Mammary epithelial cell (primary cell): ENCODE measurements at places on chromosomes 7 and 10. TPM values are rescaled to one million over a fixed set of nuclear protein-coding genes. Genes with fewer than 3 reads are reported as not detected.

The C1QL3 gene
- polyA plus RNA-seq, result not detected

The BTBD16 gene
- polyA plus RNA-seq, result 0.14 TPM

The UPK3BL2 gene
- 3.2 TPM for polyA plus RNA-seq

The SFTPD gene
- not detected for polyA plus RNA-seq

The PLCE1 gene
- 0.01 TPM for polyA plus RNA-seq

The IQCE gene
- polyA plus RNA-seq, result 5.4 TPM

The DPY19L1 gene
- 12.0 TPM for polyA plus RNA-seq

The HOXA7 gene
- polyA plus RNA-seq, result 3.9 TPM

The CDHR3 gene
- 0.82 TPM for polyA plus RNA-seq

- no peak for DNase-seq
Measured at GRCh38 chr7:157520249-157520648, 183.4 kb downstream of the DNAJB6 start.

GRCh38 chr7:10268034-10268433 is 705.6 kb upstream of the PHF14 start:
- no peak for DNase-seq

DNA sequence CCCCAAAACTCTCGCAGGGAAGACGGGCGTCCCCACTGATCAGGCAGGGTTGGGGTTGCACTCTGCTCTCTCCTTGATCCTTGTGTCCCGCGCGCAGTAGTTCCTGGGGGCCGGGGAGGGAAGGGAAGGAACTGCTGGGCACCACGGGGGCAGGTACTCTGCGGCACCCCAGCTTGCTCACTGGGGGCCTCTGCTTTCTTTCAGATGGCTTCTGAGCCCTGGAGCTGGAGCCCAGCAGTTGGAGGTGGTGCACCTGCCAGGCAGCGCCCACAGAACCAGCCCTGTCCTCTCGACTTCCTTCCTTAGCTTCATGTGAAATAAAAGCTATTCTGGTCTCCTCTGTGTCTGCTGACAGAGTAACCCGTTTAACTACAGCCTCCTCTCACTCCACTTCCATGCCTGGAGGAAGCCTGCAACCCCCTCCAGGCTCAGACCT is 12.2 kb downstream of the PLAC9 start:
- DNase-seq, result no peak

- no peak for DNase-seq
Measured at GRCh38 chr10:24822590-24822989, 98.9 kb upstream of the ARHGAP21 start.

GRCh38 chr10:27383595-27384542 is 120.2 kb upstream of the RAB18 start:
- peak; percentile 51 for DNase-seq

GRCh38 chr10:31030260-31030659 is 1.4 kb downstream of the ZNF438 start:
- DNase-seq, result no peak

DNA sequence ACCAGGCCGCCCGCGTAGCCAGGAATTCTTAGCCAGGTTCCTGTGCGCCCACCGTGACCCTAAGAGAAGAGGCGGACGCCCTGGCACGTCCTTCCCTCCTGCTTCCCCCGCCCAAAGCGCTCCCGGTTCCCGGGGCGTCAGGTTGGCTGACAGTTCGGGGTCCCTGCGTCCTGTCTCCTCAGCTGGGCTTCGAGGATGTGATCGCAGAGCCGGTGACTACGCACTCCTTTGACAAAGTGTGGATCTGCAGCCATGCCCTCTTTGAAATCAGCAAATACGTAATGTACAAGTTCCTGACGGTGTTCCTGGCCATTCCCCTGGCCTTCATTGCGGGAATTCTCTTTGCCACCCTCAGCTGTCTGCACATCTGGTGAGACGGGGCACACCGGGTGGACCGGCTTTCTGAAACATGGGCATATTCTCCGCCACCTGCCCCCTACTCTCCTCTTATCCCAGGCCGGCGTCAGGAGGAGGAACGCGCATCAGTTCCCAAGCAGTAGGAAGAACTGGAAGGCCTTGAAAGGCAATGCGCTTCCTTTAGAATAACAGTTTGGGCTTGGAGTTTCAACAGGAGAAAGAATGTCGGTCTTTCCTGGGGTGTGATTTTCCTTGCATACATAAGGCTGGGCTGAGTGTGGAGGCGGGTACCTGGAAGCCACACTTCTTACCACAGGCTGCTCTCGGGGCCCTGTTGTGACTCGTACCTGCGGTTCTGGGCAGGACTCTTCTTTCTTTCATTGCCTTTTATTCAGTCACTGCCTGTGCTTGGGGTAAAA is 728 bp downstream of the CAV2 start:
- peak; percentile 94 for DNase-seq

DNA sequence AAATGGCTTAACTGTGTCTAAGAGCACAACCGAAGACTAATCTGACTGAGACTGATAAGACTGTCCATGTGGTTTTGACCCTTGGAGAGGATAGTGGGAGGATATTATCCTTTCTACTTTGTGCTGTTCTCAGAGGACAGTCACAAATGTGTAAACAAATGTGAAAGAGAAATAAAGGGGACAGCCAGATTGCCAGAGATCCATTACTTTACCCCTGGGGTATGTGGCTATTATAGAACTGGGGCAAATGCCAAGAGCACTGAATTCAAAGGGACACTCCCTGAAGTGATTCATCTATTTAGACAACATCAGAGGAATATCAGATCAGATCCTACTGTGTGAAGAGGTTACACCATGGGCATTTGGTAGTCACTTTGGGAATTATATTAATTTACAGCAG is 154.7 kb downstream of the RNLS start:
- DNase-seq, result peak; percentile 47

- peak; percentile 35 for DNase-seq
Measured at GRCh38 chr10:27490807-27491206, 13.3 kb upstream of the RAB18 start.

DNA sequence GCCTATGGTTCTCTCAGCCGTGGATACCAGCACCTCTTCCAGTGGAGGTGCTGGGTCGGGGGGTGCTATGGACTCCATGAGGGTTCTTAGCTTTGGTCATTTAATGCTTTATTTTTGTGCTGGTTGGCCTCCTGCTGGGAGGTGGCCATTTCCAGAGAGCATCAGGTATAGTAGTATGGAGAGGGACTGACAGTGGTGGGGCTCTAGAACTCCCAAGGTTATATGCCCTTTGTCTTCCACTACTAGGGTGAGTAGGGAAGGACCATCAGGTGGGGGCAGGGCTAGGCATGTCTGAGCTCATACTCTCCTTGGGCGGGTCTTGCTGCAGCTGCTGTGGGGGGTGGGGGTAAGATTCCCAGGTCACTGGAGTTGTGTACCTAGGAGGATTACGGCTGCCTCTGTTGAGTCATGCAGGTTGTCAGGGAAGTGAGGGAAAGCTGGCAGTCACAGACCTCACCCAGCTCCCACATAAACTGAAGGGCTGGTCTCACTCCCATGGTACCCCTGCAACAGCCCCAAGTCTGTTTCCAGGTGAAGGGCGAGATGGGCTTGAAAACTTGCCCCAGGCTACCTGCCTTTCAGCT is 763.2 kb upstream of the LRRTM3 start:
- DNase-seq, result peak; percentile 19

- DNase-seq, result no peak
Measured at GRCh38 chr7:115033917-115034459, 112.1 kb downstream of the MDFIC start.

GRCh38 chr10:24727786-24728185 is 4.1 kb upstream of the ARHGAP21 start:
- no peak for DNase-seq

DNA sequence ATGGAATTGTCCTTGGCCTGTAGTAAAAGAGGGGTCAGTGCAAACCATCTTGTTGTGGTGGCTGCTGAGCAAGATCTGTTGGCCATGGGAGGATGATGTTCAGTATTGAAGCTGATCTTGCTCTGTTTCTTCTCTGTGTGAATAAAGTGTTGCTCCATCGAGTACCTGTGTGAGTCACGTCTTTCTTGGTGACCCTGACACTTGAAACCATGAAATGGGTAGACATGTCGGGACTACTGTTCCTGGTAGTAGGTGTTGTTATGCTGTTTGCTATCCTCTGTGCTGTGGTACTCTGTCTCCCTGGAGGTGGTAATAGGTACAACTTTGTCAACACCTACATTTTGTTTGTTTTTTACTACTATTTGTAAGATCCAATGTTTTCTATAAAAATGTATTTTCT is 330.6 kb downstream of the MDFIC start:
- DNase-seq, result no peak

DNA sequence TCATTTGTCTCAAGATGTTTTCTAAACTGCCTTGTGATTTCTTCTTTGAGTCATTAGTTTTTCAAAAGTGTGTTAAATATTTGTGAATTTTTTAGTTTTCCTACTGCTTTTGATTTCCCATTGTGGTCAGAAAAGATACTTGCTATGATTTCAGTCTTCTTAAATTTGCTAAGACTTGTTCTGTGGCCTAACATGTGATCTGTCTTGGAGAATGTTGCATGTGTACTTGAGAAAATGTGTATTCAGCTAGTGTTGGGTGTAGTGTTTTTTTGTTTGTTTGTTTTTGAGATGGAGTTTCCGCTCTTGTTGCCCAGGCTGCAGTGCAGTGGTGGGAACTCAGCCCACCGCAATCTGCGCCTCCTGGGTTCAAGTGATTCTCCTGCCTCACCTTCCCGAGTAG is 28.6 kb downstream of the BMPR1A start:
- DNase-seq, result peak; percentile 54
